ENCODE measurements at places on chromosomes 12 and 14.

- no peak for DNase-seq
Observed at GRCh38 chr14:45664668-45665356, 411.8 kb upstream of the MIS18BP1 start.

DNA sequence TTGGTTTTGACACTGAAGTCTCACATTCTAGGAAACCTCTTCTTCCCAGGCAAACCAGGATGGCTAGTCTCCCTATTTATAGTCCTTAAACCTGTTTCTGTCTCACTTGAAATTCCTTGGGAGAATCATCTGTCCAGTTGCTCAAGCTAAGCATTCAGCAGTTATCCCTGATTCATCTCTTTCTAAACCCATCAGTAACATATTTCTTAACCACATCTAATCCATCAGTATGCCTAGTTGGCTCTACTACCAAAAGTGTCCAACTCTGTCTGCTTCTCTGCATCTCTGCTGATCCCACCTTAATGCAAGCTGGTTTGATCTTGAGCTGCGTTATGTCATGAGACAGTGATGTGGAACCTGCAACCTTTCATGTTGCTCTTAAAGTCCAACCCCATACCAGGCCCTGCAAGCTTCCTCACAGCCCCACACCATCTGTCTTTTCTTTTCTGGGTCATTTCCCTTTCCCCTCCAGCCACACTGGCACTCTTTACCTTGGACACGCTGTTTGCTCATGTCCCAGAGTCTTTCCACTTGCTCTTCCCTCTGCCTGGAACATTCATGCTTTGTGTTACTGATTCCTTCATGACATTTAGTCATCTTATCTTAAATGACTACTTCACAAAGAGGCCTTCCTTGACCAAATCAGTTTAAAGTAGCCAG, 380.8 kb upstream of the RGS6 start:
- DNase-seq: no peak

DNA sequence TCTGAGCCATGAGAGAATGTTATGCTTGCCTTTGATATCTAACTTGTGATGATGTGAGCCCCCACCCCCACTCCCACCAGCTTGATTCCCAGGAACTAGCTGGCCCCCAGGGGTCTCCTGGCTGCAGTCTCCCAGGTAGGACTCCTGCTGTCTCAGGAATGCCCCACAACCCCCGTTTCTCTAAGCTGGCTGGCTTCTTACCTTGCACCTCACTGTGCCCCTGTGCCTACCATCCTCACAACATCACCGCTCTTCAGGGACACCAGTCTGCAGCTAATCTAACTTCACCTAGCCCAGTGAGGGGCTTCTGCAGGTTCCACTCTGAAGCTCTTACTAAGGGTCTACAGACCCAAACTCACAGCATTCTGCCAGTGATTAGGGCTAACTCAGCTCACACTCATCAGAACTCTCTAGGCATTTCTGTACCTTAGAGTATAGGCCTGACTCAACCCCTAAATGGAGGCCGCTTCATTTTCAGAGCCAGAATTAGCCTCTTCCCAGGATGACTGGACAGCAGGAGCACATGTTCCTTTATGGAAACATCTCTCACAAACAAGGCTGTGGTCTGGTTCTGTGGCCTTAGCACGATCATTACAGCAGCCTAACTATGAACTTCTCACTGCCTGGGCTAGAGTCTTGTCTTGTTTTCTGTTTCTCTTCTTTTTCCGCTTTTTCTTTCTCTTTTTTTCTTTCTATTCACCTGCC, 72.8 kb upstream of the IFNG-AS1 start:
- DNase-seq: no peak

DNA sequence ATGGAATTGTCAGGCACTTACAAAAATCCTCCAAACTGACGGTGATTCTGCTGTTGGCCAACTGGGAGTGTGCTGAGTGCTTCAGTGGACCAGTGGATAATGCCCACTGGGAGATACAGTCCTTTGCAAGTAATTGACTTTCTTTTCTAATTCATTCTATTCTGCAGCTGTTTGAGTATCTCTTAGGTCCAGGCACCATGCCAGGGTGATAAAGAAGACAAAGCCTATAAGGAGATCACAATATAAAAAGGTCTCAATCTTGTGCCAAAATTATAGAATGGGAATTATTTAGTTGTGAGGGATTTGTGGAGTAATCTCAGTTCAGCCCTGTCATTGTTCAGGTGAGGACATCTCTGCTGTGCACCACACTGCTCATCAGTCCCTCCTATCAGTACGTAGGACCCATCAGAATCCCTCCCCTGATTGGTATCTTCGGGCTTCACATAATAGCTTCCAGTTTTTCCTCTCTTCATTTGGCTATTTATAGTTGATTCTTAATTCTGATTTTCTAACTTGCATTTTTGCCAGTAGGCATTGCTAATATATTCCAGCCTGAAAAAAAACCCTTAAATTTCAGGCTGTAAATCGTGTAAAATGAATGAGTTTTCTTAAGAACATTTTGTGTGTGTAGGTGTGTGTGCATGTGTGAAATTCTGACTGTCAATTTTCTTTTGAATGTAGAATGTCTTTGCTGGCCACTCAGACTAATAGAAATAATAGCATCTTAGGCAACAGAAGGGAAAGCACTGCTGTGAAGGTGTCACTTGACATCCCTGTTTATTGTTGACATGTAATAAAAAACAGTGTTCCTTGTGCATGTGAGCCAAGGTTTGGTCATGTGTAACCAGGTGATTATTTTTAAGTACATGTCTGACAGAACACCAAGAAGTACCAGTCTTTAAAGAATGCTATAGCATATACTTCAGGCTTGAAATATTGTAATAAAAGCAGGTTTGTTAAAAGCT, 457.6 kb upstream of the RGS6 start:
- DNase-seq: peak; percentile 60

GRCh38 chr12:6306151-6306550, 4.3 kb upstream of the PLEKHG6 start:
- DNase-seq: no peak

- no peak for DNase-seq
Observed at GRCh38 chr12:8742501-8742900, 44.7 kb downstream of the RIMKLB start.

DNA sequence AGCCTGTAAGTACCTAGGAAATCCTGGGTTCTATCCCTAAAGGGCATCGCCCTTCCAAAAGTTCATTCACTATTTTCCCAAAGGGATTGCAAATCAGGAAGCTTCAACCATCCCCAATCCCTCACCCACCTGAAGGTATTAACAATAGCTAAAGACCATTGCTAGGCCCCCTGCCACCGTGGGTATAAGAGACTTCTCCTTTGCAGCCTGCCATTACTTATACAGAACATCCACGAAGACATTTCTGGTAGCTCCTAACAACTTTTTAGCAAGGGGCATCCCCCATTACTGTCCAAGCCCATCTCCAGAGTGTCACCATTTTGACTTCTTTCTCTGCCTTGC, 384 bp upstream of the SMUG1 start:
- no peak for DNase-seq

- no peak for DNase-seq
Observed at GRCh38 chr12:127342861-127343260, 924.1 kb upstream of the TMEM132C start.

DNA sequence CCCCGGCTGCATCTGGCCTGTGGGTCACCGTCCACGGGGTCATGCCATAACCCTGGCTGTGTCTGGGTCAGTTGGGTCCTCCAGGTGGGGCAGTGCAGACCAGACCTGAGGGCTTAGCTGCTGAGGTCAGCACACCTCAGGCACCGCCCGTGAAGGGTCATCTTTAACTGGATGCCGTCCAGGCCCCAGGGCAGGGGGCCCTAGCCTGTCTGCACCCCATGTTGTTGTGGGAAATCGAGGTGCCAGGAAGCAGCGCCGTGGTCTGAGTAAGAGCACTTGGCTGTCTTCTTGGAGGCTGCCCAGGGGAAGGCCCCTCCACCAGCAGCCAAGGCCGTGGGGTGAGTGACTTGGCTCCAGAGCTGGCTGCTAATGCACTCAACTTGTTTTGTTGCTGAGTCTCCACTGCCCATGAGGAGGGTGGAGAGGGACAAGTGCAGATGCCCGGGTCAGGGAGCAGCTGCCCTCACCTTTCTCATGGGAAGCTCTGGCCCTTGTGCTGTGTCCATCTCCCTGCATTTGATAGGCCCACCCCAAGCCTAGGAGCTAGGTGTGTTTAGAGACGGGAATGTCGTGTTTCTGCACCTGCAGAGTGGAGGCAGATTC, 317.2 kb downstream of the TMEM121 start:
- no peak for DNase-seq

GRCh38 chr12:11563785-11564739, 85.4 kb upstream of the ETV6 start:
- no peak for DNase-seq

- DNase-seq: peak; percentile 77
Observed at GRCh38 chr12:104695453-104696148, 238.9 kb downstream of the CHST11 start.

DNA sequence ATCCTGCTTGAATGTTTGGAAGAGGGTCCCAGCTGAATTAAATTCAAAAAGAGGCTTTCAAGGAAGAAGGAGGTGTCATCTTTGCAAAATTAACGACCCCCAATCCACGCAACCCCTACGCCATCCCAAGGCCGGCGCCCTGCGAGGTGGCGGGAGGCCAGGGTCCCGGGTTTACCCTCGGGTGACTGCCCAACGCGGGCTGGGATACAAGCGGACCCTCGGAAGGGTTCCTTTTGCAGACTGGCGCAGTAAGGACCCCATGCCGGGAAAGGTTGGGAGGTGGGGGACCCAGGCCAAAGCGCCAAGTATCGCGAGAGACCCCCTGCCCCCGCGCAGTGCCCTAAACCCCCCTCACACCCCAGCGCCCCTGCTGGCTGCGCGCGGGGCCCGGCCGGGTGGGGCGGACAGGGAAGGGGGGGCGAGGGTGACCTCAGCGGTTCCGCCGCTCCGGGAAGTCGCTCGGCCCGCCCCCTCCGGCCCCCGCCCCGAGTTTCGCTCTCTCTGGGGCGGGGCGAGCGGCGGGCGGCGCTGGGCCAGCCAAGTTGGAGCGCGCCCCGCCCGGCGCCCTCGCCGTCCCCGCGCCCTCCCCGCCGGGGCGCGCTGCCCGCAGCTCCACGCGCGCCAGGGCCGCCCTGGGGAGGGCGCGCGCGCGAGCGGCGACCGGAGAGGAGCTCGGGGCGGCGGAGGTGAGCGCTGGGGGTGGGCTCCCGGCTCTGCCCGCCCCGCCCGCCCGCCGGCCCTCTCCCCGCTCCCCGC, 708 bp upstream of the ZBTB42 start:
- DNase-seq: no peak

GRCh38 chr14:75191100-75191499, 14.7 kb upstream of the TMED10 start:
- no peak for DNase-seq

DNA sequence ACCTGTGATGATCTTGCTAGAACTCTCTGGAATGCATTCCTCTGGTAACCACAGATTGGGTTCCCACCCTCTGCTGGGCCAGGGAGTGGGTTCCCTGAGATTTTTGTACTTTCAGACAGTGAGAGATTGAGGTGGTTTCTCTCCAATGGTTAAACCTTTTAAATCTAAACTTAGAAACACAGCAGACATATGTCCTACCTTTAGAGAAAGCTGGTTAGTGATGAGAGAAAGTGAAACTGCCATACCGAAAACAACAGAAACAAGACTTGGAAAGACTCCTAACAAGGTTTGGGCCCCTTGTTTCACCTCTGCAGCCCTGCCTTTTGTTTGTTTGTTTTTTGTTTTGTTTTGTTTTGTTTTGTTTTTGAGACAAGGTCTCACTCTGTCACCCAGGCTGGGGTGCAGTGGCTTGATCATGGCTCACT, 9.7 kb upstream of the SGPP1 start:
- no peak for DNase-seq

Data from NCI-H1092 (cell line).